ENCODE measurements at places on chromosomes 4 and X. TPM values are rescaled to one million over a fixed set of nuclear protein-coding genes. Genes with fewer than 3 reads are reported as not detected.

The SCARB2 gene
- 167 TPM for total RNA-seq

The COL25A1 gene
- total RNA-seq, result 0.99 TPM

The CXCL3 gene
- total RNA-seq, result not detected

The RTL3 gene
- total RNA-seq, result not detected

The NHSL2 gene
- total RNA-seq, result 1.6 TPM

The BEX2 gene
- 9.9 TPM for total RNA-seq

DNA sequence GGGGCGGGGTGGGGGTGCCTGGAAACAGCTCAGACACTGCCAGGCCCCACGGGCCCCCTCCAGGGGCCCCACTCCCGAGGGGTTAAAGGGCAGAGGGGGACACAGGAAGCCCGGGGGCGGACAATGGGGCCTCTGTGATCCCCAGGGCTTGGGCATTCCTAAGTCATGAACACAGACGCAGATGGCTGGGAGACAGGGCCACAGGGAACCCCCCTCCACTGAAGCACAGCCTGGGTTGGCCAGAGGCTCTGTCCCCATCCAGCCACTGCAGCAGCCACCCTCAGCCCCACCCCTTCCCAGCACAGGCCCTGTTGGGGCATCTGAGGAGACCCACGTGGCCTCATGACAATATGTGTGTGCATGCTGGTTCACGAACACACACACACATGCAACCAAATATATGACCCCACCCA, 3.9 kb downstream of the L1CAM start:
- H3K4me3 ChIP-seq, result no peak overlapping the region
- no peaks in the 10 kb centered on the region for H3K36me3 ChIP-seq
- H3K27ac ChIP-seq, result no peak overlapping the region
- H3K27me3 ChIP-seq, result no peaks in the 10 kb centered on the region
- peaks cover 5% of the 10 kb centered on the region for H3K4me1 ChIP-seq
- no peak for DNase-seq

DNA sequence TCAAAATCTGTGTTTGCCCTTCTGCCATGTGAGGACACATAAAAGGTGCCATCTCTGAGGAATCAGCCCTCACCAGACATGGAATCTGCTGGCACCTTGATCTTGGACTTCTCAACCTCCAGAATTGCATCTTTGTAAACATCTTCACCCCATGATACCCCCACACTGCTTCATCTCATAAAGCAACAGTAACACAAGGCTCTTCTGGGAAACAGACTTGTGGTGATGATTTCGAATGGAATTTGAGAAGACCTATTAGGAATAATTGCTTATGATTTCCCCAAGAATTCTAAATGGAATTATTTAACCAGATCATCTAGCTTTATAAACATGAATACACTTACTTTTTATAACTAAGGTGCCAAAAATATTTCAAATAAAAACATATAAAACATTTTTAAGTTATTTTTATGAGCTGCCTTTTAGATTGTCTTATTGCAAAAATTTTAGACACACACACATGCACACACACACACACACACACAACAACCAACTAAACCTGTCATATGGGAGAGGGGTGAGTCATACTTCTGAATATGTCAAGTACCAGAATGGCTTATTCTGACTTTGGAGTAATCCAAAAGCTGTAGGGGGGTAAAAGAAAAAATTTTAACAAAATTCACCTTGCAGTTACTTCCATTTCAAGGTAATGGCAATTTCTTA, 82.0 kb downstream of the USP46 start:
- no peaks in the 10 kb centered on the region for H3K4me1 ChIP-seq
- no peak for DNase-seq
- no peaks in the 10 kb centered on the region for H3K27me3 ChIP-seq
- H3K36me3 ChIP-seq, result no peaks in the 10 kb centered on the region
- no peak overlapping the region for H3K27ac ChIP-seq

DNA sequence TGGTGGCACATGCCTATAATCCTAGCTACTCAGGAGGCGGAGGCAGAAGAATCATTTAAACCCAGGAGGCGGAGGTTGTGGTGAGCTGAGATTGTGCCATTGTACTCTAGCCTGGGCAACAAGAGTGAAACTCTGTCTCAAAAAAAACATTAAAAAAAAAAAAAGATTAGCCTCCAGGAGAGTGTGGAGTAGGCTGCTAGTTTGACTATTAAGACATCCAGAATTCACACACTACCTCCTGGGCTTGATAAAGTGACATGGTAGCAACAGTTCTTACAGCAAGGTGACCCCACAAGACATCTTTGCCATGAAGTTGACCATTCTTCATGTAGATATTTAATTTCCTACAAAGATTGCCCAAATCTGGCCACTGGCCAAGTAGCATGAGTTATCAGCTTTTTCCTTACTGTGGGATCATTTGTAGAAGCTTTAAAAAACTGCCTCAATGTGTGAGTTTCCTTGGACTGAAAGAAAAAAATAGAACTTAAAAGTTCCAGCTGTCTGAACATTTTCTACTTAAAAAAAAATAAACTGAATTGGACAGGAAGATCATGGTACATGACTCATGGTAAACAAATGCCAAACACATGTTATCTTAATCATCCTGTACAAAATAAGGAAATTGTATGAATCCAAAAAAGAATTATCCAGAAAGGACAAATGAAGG, 35.3 kb upstream of the SPRY1 start:
- no peaks in the 10 kb centered on the region for H3K4me1 ChIP-seq
- H3K36me3 ChIP-seq, result no peaks in the 10 kb centered on the region
- H3K27me3 ChIP-seq, result no peaks in the 10 kb centered on the region
- no peak for DNase-seq
- no peak overlapping the region for H3K4me3 ChIP-seq

- DNase-seq, result no peak
- no peak overlapping the region for H3K4me3 ChIP-seq
- H3K36me3 ChIP-seq, result no peaks in the 10 kb centered on the region
These were observed 44.7 kb downstream of the GPRASP3 start for GRCh38 chrX:102765217-102765616.

DNA sequence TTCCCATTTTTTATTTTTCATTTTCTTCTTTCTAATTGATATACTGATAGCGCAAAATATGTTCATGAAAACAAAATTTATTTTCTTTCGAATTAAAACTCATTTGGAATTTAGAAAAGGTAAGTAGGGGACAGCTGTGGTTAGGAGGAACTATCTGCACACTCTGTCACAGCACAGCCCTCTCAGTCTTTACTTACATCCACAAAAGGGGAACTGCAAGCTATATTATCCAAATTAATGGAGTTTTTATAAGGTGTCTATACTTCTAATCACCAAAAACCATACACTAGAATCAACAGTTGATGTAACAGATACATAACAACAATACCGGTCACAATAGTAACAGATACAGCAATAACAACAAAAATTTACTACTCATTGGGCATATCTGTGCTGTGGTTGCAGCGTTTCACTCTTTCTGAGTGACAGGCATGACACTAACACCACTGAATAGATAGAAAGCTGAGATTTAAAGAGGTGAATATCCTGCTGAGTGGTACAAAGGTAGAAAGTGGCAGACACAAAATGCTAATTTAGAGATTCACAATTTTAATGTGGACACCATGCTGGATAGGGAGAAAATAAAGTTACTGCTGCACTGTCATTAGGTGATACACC, 160.7 kb downstream of the PPP3CA start:
- no peak overlapping the region for H3K4me3 ChIP-seq
- no peak overlapping the region for H3K27ac ChIP-seq
- DNase-seq, result no peak
- H3K36me3 ChIP-seq, result no peaks in the 10 kb centered on the region
- peaks cover 12% of the 10 kb centered on the region for H3K4me1 ChIP-seq
- H3K27me3 ChIP-seq, result no peaks in the 10 kb centered on the region

GRCh38 chrX:40152173-40152711, 54.5 kb upstream of the BCOR start:
- H3K4me1 ChIP-seq, result peaks cover 39% of the 10 kb centered on the region
- H3K4me3 ChIP-seq, result no peak overlapping the region
- no peaks in the 10 kb centered on the region for H3K36me3 ChIP-seq

DNA sequence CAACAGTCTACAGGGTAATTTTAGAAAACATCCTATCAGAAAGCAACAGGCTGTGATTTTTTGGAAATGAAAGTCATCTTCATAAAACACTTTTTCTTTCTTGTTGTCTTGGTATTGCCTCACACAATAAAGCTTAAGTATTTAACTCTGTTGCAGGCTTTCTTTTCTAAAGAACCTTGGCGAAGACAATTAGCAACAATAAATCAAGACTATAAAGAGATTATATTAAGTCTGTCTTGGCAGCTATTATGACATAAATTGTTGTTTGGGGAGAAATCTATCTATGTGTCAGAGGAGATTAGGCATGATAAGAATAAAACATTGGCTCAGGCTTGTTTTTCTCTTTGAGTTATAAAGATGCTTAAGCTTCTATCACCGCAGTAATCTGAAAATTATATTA, 1774.8 kb downstream of the ARAP2 start:
- no peaks in the 10 kb centered on the region for H3K36me3 ChIP-seq
- H3K4me3 ChIP-seq, result no peak overlapping the region
- DNase-seq, result no peak
- no peaks in the 10 kb centered on the region for H3K4me1 ChIP-seq
- no peaks in the 10 kb centered on the region for H3K27me3 ChIP-seq

DNA sequence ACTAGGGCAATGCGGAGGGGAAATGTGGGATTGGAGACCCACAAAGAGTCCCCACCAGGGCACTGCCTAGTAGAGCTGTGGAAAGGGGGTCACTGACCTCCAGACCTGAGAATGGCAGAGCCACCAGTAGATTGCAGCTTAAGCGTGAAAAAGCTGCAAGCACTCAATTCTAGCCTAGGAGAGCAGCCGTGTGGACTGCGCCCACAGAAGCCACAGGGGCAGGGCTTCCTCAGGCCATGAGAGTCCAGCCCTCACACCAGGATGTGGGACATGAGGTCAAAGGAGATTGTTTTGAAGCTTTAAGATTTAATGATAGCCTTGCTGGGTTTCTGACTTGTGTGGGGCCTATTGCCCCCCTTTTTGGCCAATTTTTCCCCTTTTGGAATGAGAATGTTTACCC, 379.0 kb downstream of the INPP4B start:
- DNase-seq, result no peak
- H3K36me3 ChIP-seq, result no peaks in the 10 kb centered on the region
- no peaks in the 10 kb centered on the region for H3K4me1 ChIP-seq
- no peak overlapping the region for H3K27ac ChIP-seq
- no peak overlapping the region for H3K4me3 ChIP-seq
- H3K27me3 ChIP-seq, result no peaks in the 10 kb centered on the region

DNA sequence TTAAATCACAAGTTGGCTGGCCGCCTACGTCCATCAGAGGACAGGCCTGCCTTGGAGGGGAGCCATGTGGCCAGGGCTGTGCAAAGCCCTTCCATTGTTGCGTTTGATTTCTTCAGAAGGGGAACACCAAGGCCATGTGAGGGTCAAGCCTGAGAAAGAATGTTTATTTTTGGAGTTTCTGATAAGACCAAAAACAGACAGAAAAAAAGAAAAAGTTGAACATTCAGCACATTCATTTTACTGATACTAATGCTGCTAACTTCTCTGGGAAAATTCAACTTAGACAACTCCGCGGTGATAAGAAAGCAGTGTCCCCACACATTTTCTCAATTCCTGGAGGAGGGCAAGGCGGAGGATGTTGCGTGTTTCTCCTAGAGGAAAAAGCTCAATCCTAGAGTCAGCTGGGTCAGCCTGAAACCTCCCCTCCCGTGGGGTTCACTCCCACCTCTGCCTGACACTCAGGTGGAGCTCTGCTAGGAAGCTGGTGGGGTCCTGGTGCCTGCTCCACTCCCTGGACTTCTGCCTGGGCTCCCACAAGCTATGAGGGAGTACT, 63.5 kb downstream of the ANAPC4 start:
- no peaks in the 10 kb centered on the region for H3K27me3 ChIP-seq
- no peak overlapping the region for H3K4me3 ChIP-seq
- no peaks in the 10 kb centered on the region for H3K36me3 ChIP-seq
- H3K27ac ChIP-seq, result peak overlapping the region; percentile 64

GRCh38 chr4:32135642-32136041, 1415.5 kb downstream of the PCDH7 start:
- H3K27ac ChIP-seq, result no peak overlapping the region
- no peaks in the 10 kb centered on the region for H3K4me1 ChIP-seq
- H3K27me3 ChIP-seq, result no peaks in the 10 kb centered on the region
- H3K4me3 ChIP-seq, result no peak overlapping the region

DNA sequence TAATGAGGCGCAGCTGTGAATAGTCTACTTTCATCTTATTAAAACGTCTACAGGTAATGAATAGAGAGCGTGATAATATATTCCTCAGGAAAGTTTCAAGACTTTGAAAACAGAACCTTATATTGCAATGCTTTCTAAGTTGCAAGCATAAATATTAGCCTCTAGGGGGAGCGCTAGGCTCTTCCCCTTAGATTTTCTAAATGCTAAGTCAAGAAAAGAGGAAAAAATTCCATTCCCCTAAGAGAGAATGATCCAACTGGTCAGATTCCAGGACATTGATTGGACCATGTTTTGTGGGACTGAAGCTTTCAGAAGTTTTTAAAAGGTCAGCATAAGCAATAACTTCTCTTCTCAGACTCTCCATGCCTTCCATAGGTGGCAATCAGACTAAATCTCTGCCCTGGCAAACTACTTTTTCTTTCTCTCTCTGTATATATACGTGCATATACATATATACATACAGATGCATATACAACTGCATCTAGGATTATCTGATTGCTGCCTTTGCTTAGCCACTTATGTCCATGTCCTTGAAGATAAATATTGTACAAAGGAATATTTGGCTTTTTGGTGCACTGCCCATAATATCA, 492.9 kb downstream of the INPP4B start:
- DNase-seq, result no peak
- no peak overlapping the region for H3K4me3 ChIP-seq
- H3K36me3 ChIP-seq, result no peaks in the 10 kb centered on the region
- peaks cover 41% of the 10 kb centered on the region for H3K4me1 ChIP-seq

DNA sequence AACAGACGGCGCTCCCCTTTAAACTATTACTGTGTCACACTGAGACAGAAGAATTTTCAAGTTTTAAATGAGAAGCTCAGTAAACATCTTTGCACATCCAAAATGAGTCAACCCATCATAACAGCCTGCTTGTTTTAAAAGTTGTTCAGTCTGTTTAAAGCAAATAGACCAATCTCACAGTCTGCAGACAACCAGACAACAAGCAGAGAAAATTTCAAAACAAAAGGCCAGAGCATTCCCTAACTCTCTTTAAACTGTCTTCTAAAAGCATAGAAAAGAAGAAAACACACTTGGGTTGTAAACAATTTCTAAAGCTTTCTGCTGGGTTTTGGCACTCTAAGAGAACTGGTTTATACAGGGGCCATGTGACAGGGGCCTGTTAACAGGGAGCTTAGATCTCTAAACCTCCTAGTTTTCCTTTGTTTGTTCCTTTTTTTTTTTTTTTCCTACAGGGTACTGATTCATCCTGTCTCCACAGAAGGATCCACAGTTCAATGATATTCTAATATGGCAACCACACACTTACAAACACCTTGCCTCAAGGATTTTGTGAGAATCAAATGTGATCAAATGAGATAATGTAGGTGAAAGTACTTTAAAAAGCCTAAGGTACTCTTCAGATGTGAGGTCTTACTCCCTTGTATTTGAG, 100.8 kb upstream of the MAML3 start:
- H3K27me3 ChIP-seq, result no peaks in the 10 kb centered on the region
- H3K4me3 ChIP-seq, result no peak overlapping the region
- H3K4me1 ChIP-seq, result peaks cover 17% of the 10 kb centered on the region
